ENCODE measurements at places on chromosomes 5 and 9.

GRCh38 chr9:85858056-85858750 lies 82.7 kb upstream of the NAA35 start:
- no peak for DNase-seq

GRCh38 chr9:128073253-128073886 lies 5.3 kb downstream of the SLC25A25 start:
- no peak for DNase-seq

DNA sequence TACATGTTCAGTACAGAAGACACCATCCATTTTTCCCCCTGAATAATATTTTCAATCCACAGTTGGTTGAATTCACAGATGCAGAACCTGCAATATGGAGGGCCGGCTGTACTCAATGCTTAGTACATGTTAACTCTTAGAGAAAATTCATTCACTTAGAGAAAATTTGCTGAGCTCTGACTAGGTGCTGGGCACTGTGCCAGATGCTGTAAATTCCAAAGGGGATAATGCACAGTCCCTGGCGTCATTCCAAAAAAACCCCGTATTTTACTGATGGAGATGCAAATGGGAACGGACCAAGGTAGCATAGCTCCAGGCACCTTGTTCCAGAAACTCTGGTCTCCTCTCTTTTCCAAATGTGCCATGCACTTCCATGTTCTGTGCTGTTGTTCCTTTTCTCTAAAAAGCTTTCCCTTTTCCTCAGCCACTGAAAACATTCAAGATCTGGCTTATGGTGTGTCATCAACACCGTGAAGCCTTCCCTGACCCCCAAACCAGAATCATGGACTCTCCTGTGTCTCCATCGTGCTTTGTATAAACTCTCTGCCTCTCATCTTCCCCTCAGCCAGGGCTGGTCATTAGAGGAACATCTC lies 55.7 kb upstream of the COL15A1 start:
- no peak for DNase-seq

DNA sequence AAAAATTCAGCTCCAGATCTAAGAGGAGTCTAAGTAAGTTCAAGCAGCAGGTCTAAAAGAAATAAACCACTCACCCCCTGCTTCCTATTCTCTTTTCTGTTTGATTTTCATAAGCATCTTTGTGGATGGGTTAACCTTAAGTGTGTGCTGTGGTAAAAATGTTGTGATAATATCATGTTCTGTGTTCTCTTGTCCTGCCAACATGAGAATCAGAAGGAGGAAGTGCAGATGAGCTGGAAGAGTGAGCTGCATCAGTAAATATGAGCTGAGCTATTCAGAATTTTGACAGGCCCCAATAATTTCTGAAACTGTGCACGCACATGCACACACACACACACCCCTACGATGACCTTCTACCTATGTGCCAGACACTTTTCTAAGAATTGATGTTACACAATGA lies 186.5 kb upstream of the ANKRD55 start:
- no peak for DNase-seq

GRCh38 chr5:103847060-103847459 lies 284.5 kb upstream of the NUDT12 start:
- no peak for DNase-seq

DNA sequence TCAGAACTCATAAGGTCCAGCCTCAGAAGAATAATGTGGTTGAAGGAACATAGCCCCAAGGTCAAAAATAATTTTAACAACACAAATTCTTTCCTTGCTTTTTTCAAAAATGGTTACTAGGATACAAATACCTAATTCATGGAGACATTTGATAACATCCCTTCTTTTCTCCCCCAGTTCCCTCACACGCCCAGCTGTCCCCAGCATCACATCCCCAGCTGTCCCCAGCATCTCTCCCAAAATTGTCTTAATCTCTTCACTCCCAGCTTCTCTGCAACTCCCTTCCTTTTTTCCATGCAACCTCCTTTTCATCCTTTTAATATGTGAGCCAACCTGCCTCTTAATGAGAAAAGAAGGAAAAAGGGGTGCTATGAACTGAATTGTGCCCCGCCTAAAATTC lies 77.8 kb downstream of the FSTL4 start:
- DNase-seq: no peak

DNA sequence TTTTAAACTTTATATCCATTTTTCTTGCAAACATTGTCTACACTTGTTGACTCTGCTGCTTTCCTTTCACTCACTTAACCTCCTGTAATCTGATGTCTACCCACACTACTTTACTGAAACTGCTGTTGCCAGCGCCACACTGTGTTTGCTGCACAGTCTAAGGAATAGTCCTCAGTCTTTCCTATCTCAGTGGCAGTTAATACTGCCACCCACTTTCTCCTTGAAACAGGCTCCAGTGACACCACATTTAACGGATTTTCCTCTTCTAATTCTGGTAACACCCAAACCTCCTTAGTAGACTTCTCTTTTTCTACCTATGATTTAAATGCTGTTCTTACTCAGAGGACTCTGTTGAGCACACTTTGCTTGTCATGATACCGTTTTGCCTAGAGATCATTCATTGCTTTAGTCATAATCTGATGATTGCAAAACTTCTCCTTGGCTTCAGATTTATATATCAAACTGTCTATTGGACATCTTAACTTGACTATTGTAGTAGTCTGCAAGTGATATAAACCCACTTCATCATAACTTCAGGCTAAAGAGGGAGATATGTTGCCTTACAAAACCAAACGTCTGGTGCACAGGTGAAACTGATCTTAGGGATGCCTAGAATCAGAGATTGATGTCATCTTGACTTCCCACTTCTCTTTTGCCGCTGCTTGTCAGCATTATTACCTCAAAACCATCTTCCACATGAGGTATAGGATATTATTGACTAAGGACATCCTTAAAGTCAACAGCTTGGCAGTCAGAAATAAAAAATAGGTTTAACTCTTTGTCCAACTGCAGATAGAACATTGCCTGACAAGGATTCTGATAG lies 94.1 kb downstream of the CDC42SE2 start:
- DNase-seq: no peak

DNA sequence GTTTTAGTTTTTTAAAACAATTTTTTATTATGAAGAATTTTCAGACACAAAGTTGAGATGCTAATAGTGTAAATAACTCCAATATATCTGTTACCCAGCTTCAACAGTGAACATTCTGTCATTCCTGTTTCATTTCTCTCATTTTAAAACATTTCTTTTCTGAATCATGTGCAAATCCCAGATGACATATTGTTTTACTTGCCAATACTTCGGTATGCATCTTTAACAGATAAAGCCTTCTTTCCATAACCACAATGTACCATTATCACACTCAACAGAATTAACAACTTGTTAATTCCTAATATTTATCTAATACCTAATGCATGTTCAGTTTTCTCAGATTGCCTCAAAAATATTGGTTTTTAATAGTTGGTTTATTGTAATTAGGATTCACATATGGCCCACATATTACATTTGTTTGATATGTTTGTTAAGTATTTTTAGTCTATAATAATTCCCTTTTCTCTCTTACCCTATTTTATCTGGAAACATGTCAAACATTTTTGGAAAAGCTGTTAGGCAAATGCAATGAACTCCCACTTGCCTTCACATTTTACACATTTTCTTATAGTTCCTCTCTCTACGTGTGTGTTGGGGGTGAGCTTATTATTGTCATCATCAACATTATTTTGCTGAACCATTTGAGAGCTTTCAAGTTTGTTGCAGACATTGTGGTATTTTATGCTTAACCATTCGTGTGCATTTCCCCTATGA lies 58.7 kb upstream of the ANKRD55 start:
- DNase-seq: no peak

DNA sequence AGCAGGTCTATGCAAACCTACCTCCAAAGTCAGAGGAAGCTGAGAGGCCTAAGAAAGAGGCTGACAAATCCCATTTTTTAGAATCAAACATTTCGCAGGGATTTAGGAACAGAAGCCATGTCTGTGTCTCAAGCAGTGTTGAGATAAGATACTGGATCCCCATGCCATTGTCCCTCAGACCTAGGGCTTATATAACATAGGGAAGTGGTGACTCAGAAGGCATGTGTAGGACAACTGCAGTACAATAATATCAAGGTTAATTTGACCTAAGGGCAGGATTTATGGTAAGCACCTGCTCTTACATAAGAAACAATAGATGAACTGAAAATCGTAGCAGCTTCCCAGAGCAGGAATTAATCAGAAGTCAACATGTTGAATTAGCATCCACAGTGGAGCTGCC lies 459.4 kb downstream of the ANXA1 start:
- DNase-seq: no peak

GRCh38 chr9:2824564-2824963 lies 19.3 kb downstream of the PUM3 start:
- DNase-seq: no peak

GRCh38 chr5:79173626-79174025 lies 62.0 kb downstream of the BHMT start:
- DNase-seq: no peak

All from NK-92 treated with Interleukin-12 subunit alpha and Interleukin-12 subunit beta, amount 100 ng/mL, for 24 hours (cell line).